ENCODE measurements at places on chromosomes 7 and 10. TPM values are rescaled to one million over a fixed set of nuclear protein-coding genes. Genes with fewer than 3 reads are reported as not detected.

AHR gene
- total RNA-seq: 38.0 TPM

ASB15 gene
- total RNA-seq: not detected

ARHGAP12 gene
- total RNA-seq: 53.7 TPM

ARHGAP22 gene
- total RNA-seq: 31.8 TPM

CPA2 gene
- total RNA-seq: not detected

ZNF467 gene
- 0.59 TPM for total RNA-seq

ENO4 gene
- total RNA-seq: 0.05 TPM

CPA1 gene
- total RNA-seq: 0.30 TPM

ZNF727 gene
- not detected for total RNA-seq

HOXA6 gene
- total RNA-seq: 5.8 TPM

TYW1B gene
- 5.1 TPM for total RNA-seq

LEP gene
- total RNA-seq: not detected

PNLIPRP1 gene
- not detected for total RNA-seq

CC2D2B gene
- 0.30 TPM for total RNA-seq

C7orf33 gene
- total RNA-seq: not detected

ITPRID1 gene
- total RNA-seq: not detected

PSD gene
- 12.2 TPM for total RNA-seq

SLC39A12 gene
- not detected for total RNA-seq

SPDYE2 gene
- total RNA-seq: not detected

PTN gene
- 7.7 TPM for total RNA-seq

SCIN gene
- 6.2 TPM for total RNA-seq

PNLIPRP3 gene
- not detected for total RNA-seq

PPP1R17 gene
- total RNA-seq: not detected

OR13A1 gene
- total RNA-seq: not detected

Measured in smooth muscle cell of the umbilical artery (primary cell).